ENCODE measurements at places on chromosomes 2 and 18.

- DNase-seq, result no peak
Observed at GRCh38 chr2:114812261-114812660, 369.8 kb downstream of the DPP10 start.

DNA sequence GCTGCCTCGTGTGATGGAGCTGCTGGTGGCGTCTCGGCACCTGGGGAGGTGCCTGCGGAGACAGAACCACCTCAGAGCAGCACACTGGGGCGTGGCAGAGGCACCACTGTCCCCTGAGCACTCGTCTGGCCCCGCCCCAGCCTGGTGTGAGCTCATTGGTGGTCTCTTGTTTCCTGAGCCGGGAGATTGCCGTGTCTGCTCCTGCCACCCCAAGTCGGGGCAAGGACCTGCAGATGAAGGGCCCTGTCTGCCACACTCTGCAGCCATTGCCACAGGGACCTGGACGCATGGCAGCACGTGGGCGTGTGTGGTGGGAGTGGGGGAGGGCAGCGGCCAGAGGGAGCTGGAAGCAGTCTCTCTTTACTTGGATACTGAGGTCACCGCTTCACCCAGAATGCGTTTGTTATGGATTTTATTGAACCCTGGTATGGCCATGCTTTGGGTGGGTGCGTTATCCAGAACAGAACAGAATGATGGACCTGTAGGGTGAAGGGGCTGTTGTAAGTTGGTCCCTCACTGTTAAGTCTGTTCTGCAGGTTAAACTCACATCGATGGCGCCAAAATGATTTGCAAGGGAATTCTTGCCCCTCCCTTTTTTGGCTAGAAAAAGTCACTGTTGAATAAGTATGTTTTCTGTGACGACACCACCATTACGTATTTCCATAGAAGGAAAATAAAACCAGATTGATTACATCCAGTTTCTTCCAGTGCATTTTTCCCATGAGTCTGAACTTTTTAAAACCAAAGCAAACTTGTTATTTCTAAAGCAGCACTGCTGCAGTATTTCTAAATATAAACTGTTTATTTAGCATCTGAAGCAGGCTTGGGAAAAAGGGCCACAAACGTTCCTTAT is 92.0 kb downstream of the USP40 start:
- DNase-seq, result no peak

DNA sequence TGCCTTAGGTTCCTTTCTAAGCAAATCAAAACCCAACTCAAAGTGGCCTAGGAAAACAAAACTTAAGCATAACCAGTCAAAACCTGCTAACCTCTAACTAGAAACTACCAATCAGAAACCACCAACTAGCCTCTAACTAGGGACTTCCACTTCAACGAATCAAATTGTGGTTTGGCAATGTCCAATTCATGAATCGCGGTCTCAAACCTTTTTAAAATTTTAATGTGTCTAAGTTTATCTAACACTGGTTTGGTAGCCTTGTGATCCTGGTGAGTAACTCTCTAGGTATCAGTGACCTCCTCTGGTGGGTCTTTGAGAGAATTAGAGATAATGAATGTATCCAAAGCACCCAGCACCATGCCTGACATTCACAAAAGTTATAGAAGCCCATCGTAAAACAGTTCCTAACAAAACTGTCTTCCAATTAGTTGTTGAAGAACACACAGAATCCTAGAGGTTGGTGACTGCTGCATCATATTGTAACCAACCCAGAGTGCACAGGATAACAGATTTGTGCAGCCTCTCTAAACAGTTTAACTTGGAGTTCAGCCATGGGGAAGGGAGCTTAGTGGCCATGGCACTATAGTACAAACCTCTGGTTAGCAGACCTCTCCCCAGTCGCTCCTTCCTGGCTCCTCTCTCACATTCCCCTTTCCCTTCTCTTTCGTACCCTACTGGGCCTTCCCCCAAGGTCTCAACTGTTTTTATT is 45.2 kb upstream of the B3GNT2 start:
- DNase-seq, result no peak

GRCh38 chr2:55049821-55050099 is 491 bp downstream of the RTN4 start:
- DNase-seq, result no peak

GRCh38 chr2:86139981-86140380 is 33.9 kb downstream of the PTCD3 start:
- DNase-seq, result no peak

- no peak for DNase-seq
Observed at GRCh38 chr2:63692002-63692606, 103.3 kb downstream of the MDH1 start.

- DNase-seq, result no peak
Observed at GRCh38 chr18:48011926-48012465, 81.5 kb upstream of the SMAD2 start.

DNA sequence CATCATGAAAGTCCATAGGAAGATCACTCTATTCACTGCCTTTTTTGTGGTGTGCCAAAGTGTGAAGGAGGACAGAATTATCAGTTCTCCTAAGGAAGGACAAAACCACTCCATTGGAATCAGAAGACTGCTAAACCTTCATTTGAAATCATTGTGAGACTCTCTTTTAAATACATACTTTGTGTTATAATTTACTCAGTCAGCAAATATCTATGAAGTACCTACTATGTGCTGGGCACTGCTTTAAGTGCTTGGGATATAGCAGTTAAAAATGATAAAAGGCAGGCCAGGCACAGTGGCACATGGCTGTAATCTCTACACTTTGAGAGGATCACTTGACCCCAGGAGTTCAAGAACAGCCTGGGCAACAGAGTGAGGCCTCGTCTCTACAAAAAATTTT is 692.3 kb downstream of the DSC3 start:
- DNase-seq, result no peak

DNA sequence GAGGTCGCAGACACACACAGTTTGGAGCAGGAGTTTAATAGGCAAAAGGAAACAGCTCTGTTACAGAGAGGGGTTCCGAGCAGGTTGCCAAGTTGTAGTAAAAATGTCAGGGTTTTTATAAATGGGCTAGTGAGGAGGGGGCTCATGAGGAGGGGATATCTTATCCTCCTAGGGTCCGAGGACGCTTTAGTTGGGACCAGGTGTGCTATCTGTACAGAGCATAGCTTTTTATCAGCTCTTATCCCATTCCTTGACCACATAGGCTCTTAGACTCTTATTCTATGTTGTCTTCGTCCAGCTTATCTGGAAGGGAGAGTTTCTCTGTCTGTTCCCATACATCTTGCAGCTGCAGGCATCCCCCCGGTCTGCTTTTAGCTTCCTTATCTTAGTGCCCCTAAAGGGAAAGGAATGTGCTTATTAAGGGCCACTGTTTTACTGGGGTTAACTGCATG is 44.7 kb downstream of the PDK1 start:
- DNase-seq, result no peak

DNA sequence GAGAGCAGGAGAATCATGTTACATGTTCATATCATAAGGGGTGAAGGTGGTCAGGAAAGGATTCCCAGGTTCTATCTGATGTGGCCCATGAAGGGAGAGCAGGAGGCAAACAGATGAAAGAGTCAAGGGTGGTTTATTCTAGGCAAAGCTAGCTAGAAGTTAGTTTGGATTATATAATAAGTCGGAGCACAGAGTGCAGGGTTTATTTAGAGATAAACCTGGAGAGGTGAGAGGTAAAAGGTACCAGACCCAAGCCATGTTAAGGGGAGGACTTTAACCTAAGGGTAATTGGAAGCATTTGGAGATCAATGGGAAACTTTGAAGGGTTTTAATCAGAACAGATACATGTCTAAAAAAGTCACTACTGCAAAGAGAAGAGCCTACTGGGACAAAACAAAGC is 69.2 kb upstream of the LRATD1 start:
- DNase-seq, result no peak

DNA sequence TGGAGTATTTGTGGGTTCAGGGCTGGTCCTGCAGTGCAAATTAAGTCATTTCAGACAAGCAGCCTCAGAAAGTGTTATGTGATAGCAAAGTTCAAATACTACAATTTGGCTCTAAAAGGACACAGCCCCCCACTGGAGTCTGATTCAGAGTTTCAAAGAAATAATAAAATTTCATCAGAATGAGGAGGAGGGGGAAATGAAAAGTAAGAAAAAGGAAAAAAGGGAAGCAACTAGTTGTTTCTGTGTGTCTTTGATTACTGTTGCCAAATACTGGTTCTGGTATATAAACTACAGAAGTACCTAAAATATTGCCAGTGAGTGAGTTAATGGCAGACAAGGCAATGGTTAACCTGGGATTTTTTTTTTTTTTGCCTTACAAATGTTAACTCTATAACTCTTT is 773.9 kb downstream of the BCL11A start:
- DNase-seq, result no peak

- no peak for DNase-seq
Observed at GRCh38 chr2:48343154-48343553, 186.8 kb upstream of the STON1 start.

GRCh38 chr2:118942031-118942430 is at the start of gene MARCO:
TSS of gene MARCO (plus strand) at chr2:118942194. CDS start at chr2:118942301, 107 bp downstream.
- DNase-seq, result no peak

GRCh38 chr18:76502551-76502950 is 7.5 kb upstream of the ZNF516 start:
- no peak for DNase-seq

- no peak for DNase-seq
Observed at GRCh38 chr18:28175930-28176697, 816 bp downstream of the CDH2 start.

All from iPS DF 6.9 (cell line).